ENCODE measurements at places on chromosomes 16 and 17.
A peak's percentile ranks its signal among the peaks of the same experiment; 100 is the strongest.

DNA sequence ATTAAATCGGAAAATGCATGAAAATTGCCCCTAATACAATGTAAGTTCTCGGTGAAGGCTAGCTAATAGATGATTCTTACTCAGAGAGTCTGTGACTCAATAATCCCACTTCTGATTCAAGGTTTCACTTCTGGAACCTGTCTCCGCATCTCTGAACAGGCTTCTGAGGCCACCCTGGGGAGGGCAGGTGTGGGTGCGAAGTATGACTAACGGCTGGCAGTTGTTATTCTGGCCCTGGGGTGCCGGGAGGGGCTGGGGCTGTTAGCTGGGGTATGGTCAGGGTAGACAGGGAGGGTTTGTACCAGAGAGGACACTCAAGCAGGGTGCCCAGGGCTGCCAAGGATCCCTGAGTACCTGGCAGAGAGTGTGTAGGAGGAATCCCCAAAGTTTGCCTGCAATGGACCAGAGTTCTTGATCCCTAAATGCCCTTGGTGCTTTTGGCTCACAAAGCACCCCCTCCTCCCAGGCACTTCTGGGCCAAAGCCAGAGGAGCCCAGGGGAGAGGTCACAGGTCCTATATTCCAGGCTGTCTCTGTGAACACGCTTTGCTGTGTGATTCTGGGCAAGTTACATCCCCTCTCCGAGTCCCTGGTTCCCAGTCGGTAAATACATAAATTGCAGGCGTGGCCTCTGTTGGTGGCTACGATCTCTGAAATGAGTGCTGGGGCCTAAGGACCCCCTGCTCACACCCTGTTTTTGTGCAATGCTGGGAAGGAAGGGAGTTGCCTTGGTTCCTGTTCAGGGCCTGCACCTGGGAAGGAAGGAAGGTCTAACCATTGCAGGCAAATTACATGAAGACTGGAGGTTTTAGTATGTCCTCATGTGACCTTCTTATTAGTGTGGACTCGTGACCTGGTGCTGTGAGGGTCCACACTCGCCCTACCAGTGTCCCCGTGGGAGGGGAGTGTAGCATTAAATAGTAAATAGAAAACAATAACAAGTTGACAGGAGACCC, 49.9 kb upstream of the CPNE2 start:
- peak; percentile 48 for DNase-seq

DNA sequence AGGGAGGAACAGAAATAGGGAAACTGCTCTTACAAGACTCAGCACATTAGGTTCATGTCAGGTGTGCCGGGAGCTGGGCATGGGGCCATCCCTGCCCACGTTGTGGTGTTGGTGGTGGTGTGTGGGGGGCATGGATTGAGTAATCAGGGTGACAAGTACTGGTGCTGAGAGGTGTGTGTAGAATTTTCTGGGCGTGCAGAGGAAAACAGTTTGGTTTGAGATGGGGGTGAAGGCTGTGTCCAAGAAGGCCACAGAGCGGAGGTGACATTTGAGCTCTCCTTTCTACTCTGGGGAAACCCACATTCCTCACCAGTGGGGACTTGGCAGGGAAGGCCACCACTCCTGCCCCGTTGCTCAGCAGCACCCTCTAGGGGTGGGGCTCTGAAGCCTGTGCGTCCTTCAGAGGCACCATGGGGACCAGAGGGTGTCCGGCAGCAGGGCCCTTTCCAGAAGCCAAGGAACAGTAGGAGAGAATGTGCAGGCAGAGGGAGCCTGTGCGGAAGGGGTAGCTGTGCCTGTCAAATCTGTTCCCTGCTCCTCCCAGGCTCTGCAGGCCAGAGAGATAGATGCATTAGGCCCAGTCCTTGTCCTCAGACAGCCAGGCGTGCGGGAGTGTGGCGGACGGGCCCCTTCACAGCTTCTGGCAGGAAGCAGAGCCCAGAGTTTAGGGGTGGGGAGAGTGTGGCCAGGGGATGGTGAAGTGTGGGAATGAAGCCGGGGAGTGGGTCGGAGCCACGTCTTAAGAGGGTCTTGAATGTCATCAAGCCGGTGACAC, 48.7 kb upstream of the GSE1 start:
- no peak for DNase-seq

GRCh38 chr17:39393736-39394135, 7.7 kb downstream of the FBXL20 start:
- no peak for DNase-seq

GRCh38 chr16:66858740-66859396, 14.7 kb downstream of the CA7 start:
- peak; percentile 80 for DNase-seq

- no peak for DNase-seq
These were observed 23.9 kb downstream of the PHB1 start for GRCh38 chr17:49390548-49391324.

DNA sequence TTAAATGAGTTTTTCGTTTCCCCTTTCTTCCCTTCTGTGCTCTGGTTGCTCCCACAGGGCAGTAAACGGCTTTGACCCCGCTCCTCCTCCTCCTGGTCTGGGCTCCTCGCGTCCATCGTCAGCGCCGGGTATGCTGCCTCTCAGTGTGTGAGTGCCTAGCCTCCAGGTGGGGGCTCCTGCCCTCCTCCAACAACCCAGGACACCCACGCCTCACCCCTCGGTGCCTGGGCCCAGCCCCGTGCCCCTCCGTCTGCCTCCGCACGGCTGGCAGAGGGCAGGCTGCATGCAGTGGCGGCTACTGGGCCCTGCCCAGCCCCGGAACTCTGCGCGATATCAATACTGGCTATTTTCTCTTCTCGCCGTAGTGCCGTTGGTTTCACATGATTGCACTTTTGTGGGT, 31.2 kb downstream of the NDEL1 start:
- no peak for DNase-seq

DNA sequence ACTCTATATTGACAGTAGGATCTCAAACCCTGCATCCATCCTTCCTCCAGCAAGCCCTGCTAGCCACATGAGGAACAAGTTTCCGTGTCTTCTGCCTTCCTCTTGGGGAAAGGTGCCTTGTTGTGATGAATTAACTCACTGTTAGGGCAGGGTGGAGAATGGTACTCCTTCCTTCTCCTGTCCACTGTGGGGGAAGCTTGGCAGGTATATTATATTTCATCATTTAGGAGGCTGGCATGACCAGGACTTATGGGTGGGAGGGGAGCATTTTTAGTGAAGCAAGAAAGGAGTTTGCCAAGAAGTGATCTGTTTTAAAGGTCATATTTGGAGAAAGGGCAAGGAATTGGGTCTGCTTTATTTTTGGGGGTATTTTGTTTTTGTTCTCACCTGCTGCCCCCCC, 9.3 kb upstream of the CDC6 start:
- no peak for DNase-seq

DNA sequence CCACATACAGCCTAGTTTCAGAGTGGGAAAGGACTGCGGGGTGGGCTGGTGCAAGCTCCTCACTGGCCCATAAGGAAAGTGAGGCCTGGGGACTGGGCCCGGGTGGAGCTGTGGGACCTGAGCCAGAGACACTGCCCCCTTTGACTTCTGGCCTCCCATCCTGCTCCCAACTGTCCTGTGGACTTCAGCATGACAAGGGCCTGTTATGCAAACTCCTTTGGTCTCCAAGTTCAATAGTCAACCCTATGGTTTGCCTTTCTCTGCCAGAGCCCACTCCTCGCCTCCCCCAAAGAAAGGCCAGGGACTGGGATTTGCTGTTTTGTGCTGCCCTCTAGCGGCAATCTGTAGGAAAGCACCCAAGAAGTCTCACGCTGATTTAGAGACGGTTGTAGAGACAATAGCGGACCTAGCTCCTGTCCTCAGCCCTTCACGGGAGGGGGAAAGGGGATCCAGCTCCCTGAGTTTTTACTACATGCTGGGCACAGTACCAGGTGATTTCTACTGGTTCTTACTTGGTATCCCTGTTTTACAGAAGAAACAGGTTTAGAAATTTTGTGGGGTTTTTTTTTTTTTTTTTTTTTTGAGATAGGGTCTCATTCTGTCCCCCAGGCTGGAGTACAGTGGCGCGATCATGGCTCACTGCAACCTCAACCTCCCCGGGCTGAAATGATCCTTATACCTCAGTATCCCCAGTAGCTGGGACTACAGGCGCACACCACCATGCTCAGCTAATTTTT, 1.2 kb upstream of the TLCD3B start:
- DNase-seq: peak; percentile 72

DNA sequence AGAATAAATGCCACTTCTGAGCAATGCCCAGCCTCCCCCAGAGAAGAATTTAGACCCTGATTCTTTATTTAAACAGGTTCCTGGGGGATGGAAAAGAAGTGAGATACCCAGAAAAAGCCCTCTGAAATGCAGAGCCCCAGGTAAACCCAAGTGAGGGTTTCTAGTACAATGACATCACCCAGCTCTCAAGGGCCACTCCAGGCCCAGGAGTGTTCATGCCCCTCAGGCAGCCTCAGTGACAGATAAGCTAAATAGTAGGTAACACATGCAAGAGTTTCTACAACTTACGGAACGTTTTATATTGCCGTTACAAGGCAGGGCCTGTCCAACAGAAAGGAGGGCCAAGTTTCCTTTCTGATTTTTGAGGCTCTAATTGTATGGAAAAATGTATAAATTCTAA, 683.7 kb upstream of the SALL1 start:
- DNase-seq: no peak

Data from astrocyte of the hippocampus (primary cell).